ENCODE measurements at places on chromosomes 4 and X. TPM values are rescaled to one million over a fixed set of nuclear protein-coding genes. Genes with fewer than 3 reads are reported as not detected.

DNA sequence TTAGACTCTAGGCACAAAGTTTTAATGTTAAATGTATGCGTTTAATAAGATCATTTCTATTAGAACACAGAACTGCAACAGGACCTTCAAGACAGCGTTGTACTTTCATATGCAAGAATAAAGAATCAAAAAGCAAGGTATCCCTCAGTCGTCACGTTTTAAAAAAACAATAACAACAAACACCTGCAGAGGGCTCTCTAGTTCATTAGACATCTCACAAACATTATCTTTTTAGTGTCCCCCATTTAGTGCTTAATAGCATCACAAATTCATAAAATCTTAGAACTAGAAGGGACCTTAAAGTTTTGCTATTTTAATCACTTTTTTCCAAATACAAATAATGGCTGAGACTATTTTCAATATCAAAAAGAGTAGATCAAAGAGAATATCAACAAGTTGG, 236.6 kb downstream of the DCHS2 start:
- H3K4me1 ChIP-seq = no peaks in the 10 kb centered on the region
- no peak for DNase-seq
- H3K4me3 ChIP-seq = no peak overlapping the region
- no peaks in the 10 kb centered on the region for H3K36me3 ChIP-seq
- no peaks in the 10 kb centered on the region for H3K27me3 ChIP-seq

GRCh38 chr4:42492962-42493361, 95.7 kb downstream of the SHISA3 start:
- H3K27ac ChIP-seq = no peak overlapping the region
- H3K27me3 ChIP-seq = no peaks in the 10 kb centered on the region
- no peak overlapping the region for H3K4me3 ChIP-seq
- no peak for DNase-seq
- H3K36me3 ChIP-seq = no peaks in the 10 kb centered on the region

GRCh38 chrX:123740536-123740935, 7.7 kb upstream of the THOC2 start:
- no peaks in the 10 kb centered on the region for H3K4me1 ChIP-seq
- no peaks in the 10 kb centered on the region for H3K36me3 ChIP-seq
- H3K27ac ChIP-seq = no peak overlapping the region
- no peak overlapping the region for H3K4me3 ChIP-seq
- no peaks in the 10 kb centered on the region for H3K27me3 ChIP-seq

Gene NMU
- not detected for total RNA-seq

DNA sequence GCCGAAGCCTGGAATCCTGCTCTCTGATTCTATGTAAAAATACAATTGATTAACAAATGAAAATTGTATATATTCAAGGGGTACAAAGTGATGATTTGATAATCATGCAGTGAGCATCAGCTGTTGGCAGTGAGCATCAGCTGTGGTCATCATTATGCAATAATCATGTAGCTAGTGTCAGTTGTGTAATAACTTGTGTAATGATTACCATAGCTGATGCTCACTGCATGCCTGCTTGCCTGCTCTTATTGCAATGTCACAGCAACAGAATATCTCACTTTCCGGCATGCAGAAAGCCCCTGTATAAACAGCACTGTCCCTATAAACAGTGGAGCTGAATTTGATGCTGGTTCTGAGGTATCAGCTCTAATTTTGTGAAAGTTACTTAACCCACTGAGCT, 46.8 kb downstream of the SULT1B1 start:
- no peak for DNase-seq
- no peak overlapping the region for H3K27ac ChIP-seq
- no peaks in the 10 kb centered on the region for H3K4me1 ChIP-seq
- no peak overlapping the region for H3K4me3 ChIP-seq

DNA sequence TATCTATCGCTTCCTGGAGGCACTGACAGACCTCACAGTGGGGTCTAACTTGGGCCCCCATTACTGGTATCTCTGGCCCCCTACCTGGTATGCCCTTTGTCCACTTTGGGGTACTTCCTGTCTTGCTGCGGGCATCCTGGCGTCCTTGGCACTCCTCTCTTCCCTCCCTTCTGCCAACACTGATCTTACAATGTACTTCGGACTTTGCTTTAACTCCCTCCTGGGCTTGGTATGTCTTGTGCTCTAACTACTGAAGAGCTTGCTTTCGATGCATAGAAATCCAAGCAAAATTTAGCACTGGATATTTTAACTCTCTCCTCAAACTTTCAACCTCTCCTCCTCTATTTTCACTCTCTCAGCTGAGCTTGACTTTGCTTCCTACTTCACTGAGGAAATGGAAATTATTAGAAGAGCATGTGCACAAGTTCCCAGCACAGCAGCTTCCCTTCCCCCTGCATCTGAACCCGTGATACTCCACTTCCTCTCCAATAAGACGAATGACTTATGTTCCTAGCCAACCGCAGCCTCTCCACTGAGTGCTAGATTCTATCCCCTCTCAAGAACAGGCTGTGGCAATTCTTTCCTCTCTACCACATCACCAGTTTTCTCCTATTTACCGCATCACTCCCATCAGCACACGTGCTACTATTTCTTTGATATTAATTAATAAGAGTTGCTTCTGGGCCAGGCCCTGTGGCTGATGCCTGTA, 52.9 kb downstream of the SUPT20HL2 start:
- H3K27ac ChIP-seq = peak overlapping the region; percentile 60
- no peaks in the 10 kb centered on the region for H3K4me1 ChIP-seq
- H3K27me3 ChIP-seq = no peaks in the 10 kb centered on the region
- no peaks in the 10 kb centered on the region for H3K36me3 ChIP-seq

GRCh38 chrX:83511208-83511607, 3.1 kb downstream of the POU3F4 start:
- H3K27ac ChIP-seq = no peak overlapping the region
- H3K4me1 ChIP-seq = no peaks in the 10 kb centered on the region
- peaks cover 40% of the 10 kb centered on the region for H3K27me3 ChIP-seq
- no peaks in the 10 kb centered on the region for H3K36me3 ChIP-seq

GRCh38 chr4:68871809-68872642, 56.2 kb downstream of the UGT2B10 start:
- no peaks in the 10 kb centered on the region for H3K4me1 ChIP-seq
- DNase-seq = no peak
- no peak overlapping the region for H3K27ac ChIP-seq
- no peaks in the 10 kb centered on the region for H3K36me3 ChIP-seq

Gene PCDH7
- total RNA-seq = 38.2 TPM

Gene XPNPEP2
- 4.4 TPM for total RNA-seq

- H3K4me1 ChIP-seq = no peaks in the 10 kb centered on the region
- no peak for DNase-seq
- no peaks in the 10 kb centered on the region for H3K27me3 ChIP-seq
- H3K36me3 ChIP-seq = no peaks in the 10 kb centered on the region
- peak overlapping the region; percentile 83 for H3K4me3 ChIP-seq
These were observed 1.2 kb upstream of the LETM1 start for GRCh38 chr4:1856943-1857699.

Gene IL2RG
- 3.0 TPM for total RNA-seq

- DNase-seq = no peak
- H3K27ac ChIP-seq = no peak overlapping the region
- H3K4me1 ChIP-seq = no peaks in the 10 kb centered on the region
- H3K27me3 ChIP-seq = no peaks in the 10 kb centered on the region
These were observed 50.6 kb downstream of the SCFD2 start for GRCh38 chr4:53315300-53315699.

- no peaks in the 10 kb centered on the region for H3K4me1 ChIP-seq
- H3K27ac ChIP-seq = no peak overlapping the region
- no peak for DNase-seq
- H3K27me3 ChIP-seq = peaks cover 10% of the 10 kb centered on the region
- no peaks in the 10 kb centered on the region for H3K36me3 ChIP-seq
These were observed 5.1 kb upstream of the SFRP2 start for GRCh38 chr4:153794006-153794405.

Gene TMEM129
- total RNA-seq = 99.7 TPM

DNA sequence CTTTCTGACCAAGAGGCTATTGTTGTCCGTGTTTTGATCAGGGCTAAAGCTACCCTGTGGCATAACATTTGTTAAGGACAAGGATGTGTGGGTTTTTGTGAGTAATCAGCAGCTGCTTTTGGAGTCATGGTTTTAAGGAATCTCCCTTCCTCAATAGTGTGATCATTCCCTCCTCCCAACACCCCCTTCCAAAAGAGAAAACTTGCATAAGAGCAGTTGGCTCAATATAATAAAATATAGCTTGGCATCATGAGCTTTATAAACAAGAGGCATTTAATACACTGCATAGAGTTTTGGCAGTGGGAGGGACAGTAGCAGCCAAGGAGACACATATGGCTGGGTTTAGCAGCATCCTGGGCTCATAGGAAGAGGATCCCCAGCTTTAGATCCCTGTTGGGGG, 84.7 kb downstream of the NHS start:
- DNase-seq = no peak
- no peaks in the 10 kb centered on the region for H3K4me1 ChIP-seq
- no peaks in the 10 kb centered on the region for H3K27me3 ChIP-seq
- no peaks in the 10 kb centered on the region for H3K36me3 ChIP-seq
- no peak overlapping the region for H3K4me3 ChIP-seq
- no peak overlapping the region for H3K27ac ChIP-seq

- no peak overlapping the region for H3K4me3 ChIP-seq
- H3K27me3 ChIP-seq = no peaks in the 10 kb centered on the region
- H3K27ac ChIP-seq = no peak overlapping the region
These were observed 39.6 kb upstream of the TMPRSS11A start for GRCh38 chr4:68002906-68003305.

- H3K27ac ChIP-seq = no peak overlapping the region
- H3K27me3 ChIP-seq = no peaks in the 10 kb centered on the region
- no peaks in the 10 kb centered on the region for H3K4me1 ChIP-seq
- H3K4me3 ChIP-seq = no peak overlapping the region
These were observed 5.2 kb downstream of the PNMA5 start for GRCh38 chrX:152988536-152989291.

DNA sequence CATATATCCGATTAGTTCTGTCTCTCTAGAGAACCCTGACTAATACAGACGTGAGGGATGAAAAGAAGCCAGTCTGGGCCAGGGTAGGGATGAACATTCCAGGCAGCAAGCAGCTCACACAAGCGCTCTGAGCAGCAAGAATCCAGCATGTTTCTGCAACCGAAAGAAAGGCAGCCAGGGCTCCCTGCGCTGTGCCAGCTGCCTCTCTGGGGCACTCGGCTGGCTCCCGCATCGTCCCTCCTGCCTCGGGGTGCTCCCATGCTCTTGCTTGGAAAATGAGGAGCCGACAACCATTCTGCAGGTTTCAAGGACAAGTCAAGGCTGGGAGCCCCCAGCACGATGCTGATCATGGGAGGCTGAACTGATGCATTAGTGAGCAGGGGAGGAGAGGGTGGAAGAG, 7.0 kb downstream of the JAKMIP1 start:
- H3K4me3 ChIP-seq = no peak overlapping the region
- DNase-seq = no peak
- no peaks in the 10 kb centered on the region for H3K36me3 ChIP-seq

- H3K27ac ChIP-seq = no peak overlapping the region
- no peak for DNase-seq
- H3K4me3 ChIP-seq = no peak overlapping the region
These were observed 622.2 kb upstream of the GRID2 start for GRCh38 chr4:91681544-91681943.

DNA sequence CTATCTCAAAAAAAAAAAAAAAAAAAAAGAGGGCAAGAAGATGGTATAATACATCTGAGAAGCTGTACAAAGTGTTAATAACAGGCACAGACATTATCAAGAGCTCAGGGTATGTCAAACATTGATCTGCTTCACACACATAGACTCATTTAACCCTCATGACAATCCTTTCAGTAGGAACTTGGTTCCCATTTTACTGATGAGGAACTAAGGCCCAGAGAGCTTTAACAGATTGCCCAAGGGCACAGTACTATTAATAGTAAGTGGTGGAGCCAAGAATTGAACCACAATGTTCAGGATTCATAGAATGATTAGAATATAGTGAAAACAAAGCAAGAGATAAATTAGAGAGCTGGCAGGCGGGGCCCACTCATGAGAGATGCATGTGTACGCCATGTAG, 154.4 kb downstream of the EFHC2 start:
- no peak for DNase-seq
- H3K4me3 ChIP-seq = no peak overlapping the region
- H3K27ac ChIP-seq = no peak overlapping the region
- no peaks in the 10 kb centered on the region for H3K27me3 ChIP-seq
- no peaks in the 10 kb centered on the region for H3K36me3 ChIP-seq
- H3K4me1 ChIP-seq = no peaks in the 10 kb centered on the region

Gene REELD1
- not detected for total RNA-seq

Gene CLTRN
- not detected for total RNA-seq

DNA sequence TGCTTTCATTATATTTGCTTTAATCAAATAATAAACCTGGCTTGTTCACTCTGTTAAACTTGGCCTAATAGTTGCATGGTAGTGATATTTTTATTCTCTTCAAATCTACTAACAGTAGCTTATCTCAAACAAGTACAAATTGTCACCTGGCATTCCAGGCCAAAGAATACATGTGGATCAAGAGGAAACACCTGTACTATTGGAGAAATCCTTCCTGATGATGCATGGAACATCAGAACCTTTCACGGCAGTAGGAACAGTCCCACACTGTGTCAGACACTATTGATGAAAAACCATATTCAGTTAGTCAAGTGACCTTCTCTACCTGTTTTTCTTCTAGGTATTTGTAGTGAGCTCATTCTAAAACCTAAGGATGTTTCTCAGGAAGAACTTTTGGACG, 17.0 kb downstream of the MTHFD2L start:
- no peaks in the 10 kb centered on the region for H3K4me1 ChIP-seq
- no peak overlapping the region for H3K27ac ChIP-seq
- no peaks in the 10 kb centered on the region for H3K36me3 ChIP-seq
- no peak overlapping the region for H3K4me3 ChIP-seq

DNA sequence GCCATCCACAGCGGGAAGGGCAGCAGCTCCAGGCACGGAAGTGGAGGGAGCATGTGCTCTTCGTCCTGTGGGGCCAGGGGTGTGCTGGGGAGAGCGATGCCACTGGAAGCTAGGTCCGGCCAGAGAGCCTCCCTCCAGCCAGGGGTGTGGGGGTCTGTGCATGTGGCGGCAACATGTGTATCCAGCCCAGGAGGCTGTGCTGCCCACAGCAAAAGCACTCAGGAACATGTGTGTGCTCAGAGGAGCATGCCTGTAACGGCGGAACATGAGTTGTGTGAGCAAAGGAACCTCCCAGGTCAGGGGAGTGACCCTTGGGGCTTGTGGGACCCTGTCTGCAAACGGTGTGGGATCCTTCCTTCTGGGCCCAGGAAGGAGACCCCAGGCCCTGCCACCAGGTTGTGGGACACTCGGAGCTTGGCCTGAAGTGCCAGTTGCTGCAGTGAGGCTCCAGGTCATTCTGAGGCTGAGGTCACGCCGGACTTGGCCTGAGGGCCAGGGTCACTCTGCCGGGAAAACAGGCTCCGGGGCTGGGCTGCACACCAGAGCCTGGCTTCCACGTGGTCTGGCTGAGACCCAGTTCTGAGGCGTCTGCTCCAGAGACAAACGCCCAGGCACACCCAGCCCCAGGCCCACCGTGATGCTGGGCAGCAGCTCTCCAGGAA, 37.2 kb downstream of the CPLX1 start:
- H3K4me3 ChIP-seq = no peak overlapping the region
- DNase-seq = no peak
- no peaks in the 10 kb centered on the region for H3K27me3 ChIP-seq
- no peaks in the 10 kb centered on the region for H3K36me3 ChIP-seq

Gene TAPT1
- total RNA-seq = 68.5 TPM

Gene CCSER1
- 7.6 TPM for total RNA-seq

Gene ADAMTS3
- total RNA-seq = 4.2 TPM

- no peaks in the 10 kb centered on the region for H3K4me1 ChIP-seq
- no peak overlapping the region for H3K4me3 ChIP-seq
- no peaks in the 10 kb centered on the region for H3K36me3 ChIP-seq
These were observed 2.1 kb upstream of the CLCN3 start for GRCh38 chr4:169618286-169618685.

Measured in uterus (tissue), 4 donors.